ENCODE measurements at places on chromosomes 11 and 22. TPM values are rescaled to one million over a fixed set of nuclear protein-coding genes. Genes with fewer than 3 reads are reported as not detected.

PRODH gene
- total RNA-seq: 0.06 TPM

CSF2RB gene
- not detected for total RNA-seq

SCUBE2 gene
- 0.71 TPM for total RNA-seq

MRPL17 gene
- 93.0 TPM for total RNA-seq

OR51E2 gene
- not detected for total RNA-seq

TBX1 gene
- total RNA-seq: 0.17 TPM

MRGPRE gene
- total RNA-seq: not detected

MMP13 gene
- 0.47 TPM for total RNA-seq

SCGB1C1 gene
- total RNA-seq: not detected

DDIAS gene
- total RNA-seq: 19.3 TPM

OR8G5 gene
- total RNA-seq: not detected

SCN3B gene
- 0.06 TPM for total RNA-seq

BATF2 gene
- 3.1 TPM for total RNA-seq

SULT4A1 gene
- 0.26 TPM for total RNA-seq

C1QTNF4 gene
- not detected for total RNA-seq

GDPD4 gene
- total RNA-seq: not detected

COMMD9 gene
- 60.7 TPM for total RNA-seq

HTR3A gene
- not detected for total RNA-seq

IGF2 gene
- total RNA-seq: not detected

YPEL1 gene
- total RNA-seq: 0.17 TPM

ANKK1 gene
- total RNA-seq: not detected

FERMT3 gene
- 2.0 TPM for total RNA-seq

KCNQ1 gene
- not detected for total RNA-seq

RTN4R gene
- total RNA-seq: 2.7 TPM

P2RY2 gene
- total RNA-seq: not detected

CECR2 gene
- total RNA-seq: not detected

ZNF143 gene
- 31.6 TPM for total RNA-seq

KLHL35 gene
- total RNA-seq: not detected

HOATZ gene
- total RNA-seq: not detected

MMP8 gene
- total RNA-seq: 0.37 TPM

KCTD14 gene
- 15.0 TPM for total RNA-seq

TBX10 gene
- not detected for total RNA-seq

TCN1 gene
- 0.30 TPM for total RNA-seq

CEP126 gene
- total RNA-seq: 0.43 TPM

OR51B4 gene
- total RNA-seq: 21.5 TPM

ACR gene
- total RNA-seq: not detected

SCGB1A1 gene
- total RNA-seq: not detected

REXO2 gene
- total RNA-seq: 217 TPM
